ENCODE measurements at places on chromosomes 11 and 22.

DNA sequence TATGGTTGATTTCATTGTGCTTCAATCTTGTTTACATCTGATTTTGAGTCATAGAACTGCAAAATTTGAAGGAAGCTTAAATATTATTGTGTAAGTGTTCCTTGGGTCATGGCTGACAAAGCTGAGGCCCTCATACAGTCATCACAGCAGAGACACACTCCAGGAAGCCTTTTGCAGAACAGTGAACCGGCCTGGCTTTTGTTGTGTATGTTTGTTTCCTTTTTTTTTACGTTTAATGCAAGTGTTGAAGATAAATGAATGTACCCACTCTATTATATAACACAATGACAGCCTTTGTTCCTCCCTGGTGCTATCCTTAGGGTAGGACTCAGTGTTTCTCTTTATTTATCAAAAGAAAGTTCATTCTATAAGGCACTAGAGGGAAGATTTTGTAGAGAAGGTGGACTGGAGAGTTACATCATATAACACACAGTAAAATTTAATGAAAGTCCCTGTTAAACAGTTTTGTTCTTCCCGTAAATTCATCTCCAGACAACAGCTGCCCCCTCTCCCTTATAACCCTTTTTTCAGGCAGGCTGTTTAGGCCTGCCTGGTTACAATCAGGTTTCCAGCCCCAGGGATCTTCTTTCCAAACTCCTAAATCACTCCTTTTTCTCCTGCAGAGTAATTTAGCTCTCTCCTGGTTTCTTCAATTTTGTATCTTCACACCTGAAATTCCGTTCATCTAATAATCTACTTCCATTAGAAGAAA is 34.3 kb upstream of the CSTF3 start:
- DNase-seq, result no peak

- no peak for DNase-seq
These were observed 16.8 kb downstream of the DGCR2 start for GRCh38 chr22:19105456-19105855.

- no peak for DNase-seq
These were observed 789 bp downstream of the MIOX start for GRCh38 chr22:50487290-50488005.

- no peak for DNase-seq
These were observed 12.6 kb downstream of the MPST start for GRCh38 chr22:37032134-37032534.
